ENCODE measurements at places on chromosomes 6 and 20.
A peak's percentile ranks its signal among the peaks of the same experiment; 100 is the strongest.

DNA sequence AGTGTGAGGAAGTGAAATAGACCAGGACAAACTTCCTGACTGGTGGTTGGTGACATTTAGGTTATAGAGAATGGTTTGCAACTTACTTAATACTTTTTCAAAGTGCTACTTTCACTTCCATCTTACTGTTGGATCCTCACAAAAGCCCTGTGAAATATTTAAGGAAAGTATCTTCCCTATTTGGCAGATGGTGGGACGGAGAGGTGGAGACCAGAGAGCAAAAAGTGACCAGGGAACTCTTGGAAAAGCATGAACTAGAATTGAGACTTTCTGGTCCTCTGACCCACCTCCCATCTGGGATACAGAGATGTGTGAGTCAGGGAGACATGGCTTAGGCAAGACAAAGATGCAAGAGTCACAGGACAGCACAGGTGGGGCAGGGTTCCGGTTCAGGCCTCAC lies 3.0 kb downstream of the TRIM10 start:
- DNase-seq, result no peak

GRCh38 chr6:111464184-111464583 lies 18.8 kb downstream of the REV3L start:
- DNase-seq, result no peak

GRCh38 chr6:129671442-129672340 lies 38.3 kb downstream of the ARHGAP18 start:
- peak; percentile 88 for DNase-seq

GRCh38 chr6:132482581-132482980 lies 30.3 kb downstream of the STX7 start:
- DNase-seq, result no peak

DNA sequence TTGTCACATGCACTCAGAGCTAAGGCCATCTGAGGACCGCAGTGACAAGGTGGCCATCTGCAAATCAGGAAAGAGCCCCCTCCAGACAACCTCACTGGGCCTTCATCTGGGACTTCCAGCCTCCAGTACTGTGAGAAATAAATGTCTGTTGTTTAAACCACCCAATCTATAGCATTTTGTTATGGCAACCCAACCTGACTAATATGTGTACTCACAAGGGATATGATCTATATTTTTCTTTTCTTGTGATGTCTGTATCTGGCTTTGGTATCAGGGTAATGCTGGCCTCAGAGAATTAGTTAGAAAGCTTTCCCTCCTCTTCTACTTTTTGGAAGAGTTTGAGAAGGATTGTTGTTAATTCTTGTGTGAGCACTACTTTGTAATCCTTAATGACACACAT lies 37.5 kb upstream of the ENTPD6 start:
- DNase-seq, result no peak

DNA sequence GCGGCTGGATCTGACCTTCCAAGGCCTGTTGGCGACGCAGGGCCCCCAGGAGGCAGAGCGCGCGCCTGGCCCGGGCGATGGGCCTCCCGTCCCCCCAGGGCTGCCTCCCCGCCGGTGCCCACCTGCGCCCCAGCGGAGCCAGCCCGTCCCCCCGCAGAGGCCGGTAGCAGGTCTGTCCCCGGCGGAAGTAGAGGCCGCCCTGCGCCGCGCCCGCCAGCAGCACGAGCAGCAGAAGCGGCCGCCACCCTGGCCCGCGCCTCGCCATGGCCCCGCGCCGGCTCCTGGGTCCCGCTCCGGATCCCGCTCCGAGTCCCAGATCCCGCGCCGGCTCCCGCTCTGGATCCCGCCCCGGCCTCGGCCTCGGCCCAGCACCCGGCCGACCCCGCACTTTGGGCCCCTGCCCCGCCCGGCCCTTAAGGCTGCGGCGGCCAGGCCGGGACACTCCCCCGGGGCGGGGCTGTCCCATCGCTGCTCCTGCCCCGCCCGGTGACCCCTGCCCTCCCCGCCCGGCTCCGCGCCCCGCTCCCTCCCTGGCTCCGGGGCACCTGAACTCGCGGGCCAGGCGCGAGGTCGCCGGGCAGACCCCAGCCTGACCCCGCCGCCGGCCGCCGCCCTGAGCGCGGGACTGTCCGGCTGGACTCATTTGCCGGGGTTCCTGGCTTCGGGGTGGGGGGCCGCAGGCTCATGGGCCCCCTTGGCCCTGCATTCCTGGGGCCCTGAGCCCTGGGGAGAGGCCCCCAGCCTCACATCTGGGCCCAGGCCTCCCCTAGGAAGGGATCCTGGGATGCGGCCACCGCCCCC lies at the start of gene CTSZ:
CTSZ (minus strand) TSS at position 391 of the 801 bp plus-strand sequence; CDS start at position 265, 126 bp downstream.
- peak; percentile 95 for DNase-seq

- DNase-seq, result no peak
Measured at GRCh38 chr6:91299544-91300491, 712.9 kb upstream of the MAP3K7 start.

GRCh38 chr6:33126101-33126714 lies 50.4 kb downstream of the HLA-DPB1 start:
- peak; percentile 90 for DNase-seq
